Stimulated activated CD8-positive, alpha-beta memory T cell treated with anti-CD3 and anti-CD28 coated beads, Interleukin-15, amount 100 ng/mL, for 4 hours (primary cell): ENCODE measurements at places on chromosomes 2 and 18.

GRCh38 chr2:119283873-119284331 is 60.3 kb downstream of the STEAP3 start:
- DNase-seq: no peak

DNA sequence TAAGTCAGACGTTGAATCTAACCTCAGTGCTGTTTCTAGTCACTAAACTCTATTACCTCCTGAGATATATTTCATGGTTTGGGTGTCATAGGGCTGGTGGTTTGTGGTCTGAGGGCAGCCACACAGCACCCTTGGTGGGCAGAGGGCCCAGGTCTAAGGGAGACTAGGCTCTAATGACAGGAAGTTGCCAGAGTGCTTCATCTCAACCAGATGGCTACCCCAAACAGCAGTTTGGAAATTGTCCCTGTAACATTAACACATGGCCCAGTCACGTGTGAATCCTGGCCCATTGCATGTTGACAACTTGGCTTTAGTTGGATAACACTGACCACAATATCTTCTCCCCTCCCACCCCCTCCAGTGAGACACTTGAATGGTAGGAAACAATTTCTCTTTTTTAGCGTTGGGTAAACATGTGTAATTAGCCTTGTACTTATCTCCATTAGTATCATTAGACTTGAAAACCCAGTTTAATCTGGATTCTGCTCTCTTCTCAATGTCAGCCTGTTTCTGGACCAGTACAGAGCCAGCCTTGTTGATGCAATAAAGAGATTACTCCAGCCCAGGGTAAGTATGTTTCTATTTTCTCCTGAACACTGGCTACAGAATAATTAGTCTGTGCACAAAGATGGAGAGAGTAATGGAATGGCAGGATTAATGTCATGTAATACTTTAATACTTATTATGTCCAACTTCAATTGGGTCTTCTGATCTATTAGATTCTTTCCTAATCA is 187.8 kb upstream of the SIX3 start:
- DNase-seq: no peak

- DNase-seq: no peak
These were observed 911.5 kb upstream of the SOX11 start for GRCh38 chr2:4780679-4781078.

- DNase-seq: no peak
These were observed 54.0 kb upstream of the LINC00305 start for GRCh38 chr18:64202863-64203262.

DNA sequence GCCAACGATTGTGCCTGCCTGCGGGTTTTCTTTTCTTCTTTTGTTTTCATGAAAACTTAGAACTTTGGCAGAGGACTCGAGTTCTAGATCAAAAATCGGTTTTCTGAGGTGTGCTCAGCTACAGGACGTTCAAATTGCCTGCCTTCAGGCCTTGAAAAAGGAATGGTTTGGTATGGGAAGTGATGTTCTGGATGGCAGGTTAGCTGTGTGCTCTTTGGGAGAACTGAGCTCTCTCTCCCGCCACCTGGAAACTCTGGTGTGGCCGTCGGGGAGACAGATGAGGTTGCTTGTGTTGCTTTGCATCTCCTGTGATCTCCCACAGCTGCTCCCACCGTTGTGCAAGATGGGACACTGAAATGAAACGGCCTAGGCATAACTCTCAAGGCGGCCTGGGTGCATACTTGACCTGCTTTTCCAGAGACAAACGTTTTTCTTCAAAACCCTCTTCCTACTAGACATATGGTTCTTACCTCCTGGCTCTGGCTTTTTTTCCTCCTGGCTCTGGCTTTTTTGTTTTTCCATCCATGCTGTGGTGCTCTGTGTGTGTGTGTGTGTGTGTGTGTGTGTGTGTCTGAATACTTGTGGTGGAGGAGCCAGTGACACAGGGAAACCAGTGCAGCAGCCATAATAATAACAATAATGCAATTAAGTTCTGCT is 2.0 kb downstream of the FMNL2 start:
- DNase-seq: no peak

DNA sequence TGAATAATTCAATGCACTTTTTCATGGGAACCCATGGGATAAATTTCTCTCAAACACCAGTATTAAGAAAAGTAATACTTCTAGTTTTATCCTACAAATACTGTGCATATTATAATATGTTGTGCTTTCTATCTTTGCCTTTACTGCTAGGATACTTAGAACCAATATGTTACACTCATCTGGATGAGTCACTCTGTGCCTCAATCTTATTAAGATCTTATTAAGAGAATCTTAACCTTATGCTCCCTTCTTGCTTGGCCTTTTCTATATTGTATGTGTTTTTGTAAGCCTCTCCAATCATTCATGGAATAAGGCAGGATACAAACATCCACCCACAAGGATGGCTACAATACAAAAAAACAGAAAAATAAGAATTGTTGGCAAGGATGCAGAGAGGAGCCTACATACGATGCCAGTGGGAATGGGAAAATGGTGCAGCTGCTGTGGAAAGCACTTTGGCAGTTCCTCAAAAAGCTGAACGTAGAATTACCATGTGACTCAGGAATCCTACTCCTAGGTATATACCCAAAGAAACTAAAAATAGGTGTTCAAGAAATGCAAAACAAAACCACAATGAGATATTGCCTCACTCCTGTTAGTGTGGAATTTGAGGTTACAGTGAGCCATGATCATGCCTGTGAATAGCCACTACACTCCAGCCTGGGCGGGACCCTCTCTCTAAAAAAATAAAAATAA is 10.7 kb upstream of the TWSG1 start:
- no peak for DNase-seq

DNA sequence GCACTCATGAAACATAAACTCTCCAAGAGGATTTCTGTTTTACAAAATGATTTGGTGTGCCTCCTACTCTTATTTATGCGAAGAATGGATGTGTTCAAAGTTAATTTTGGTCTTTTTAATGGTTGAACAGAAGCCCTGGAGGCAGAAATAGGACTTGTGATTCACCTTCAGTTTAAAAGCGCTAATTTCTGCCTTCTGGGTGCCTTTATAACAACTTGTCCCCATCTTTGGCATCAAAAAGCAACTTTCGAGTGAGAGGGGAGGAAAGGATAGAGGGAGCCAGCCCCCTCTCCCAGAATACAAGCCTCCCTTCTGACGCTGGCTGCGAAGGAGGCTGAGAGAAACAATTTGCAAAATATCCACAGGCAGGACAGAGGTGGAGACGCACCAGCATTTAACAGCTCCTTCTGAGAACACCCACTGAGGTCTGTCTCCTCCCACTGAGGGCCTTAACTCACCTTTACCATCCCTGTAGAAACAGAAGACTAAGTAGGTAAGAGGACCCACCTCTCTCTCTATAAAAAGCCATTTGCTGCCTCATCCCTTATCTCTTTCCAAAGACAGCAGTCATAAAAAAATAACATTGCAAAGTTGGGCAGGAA is 24.3 kb upstream of the BCL11A start:
- no peak for DNase-seq

DNA sequence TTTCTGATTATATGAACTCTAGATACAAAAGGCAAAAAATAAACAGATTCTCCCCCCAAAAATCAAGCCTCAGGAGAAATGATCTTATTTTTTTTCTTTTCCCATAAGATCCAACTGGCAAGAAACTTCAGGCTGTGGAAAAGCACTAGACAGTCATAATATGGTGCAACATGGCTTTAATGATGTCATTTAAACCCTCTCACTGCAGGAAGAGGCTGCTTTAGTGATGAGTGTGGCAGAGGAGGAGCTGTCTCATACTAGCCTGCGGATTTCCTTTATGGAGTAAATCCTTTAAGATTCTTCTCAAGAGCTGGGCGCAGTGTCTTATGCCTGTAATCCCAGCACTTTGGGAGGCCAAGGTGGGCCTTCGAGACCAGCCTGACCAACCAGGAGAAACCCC is 83.3 kb upstream of the CD28 start:
- DNase-seq: no peak

GRCh38 chr2:216015722-216016464 is 2.5 kb upstream of the MREG start:
- no peak for DNase-seq

- no peak for DNase-seq
These were observed 7.9 kb downstream of the MAP3K2 start for GRCh38 chr2:127379712-127380355.

DNA sequence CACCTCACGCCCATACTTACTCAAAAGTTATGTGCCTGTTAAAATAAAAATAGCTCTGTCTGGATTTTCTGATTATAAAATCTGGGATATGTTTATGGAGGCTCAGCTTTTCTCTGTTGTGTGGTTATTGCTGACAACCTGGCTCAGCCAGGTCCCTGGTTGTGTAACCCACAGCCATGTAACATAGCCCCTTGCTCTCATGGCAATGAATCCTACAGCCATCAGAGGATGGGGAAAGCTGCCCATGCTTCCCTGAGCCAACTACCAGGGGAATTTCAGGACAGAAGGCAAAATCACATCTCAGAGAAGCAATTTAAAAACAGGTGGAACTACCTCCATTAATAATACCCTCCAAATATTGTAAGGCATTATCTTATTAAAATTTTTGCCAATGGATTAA is 29.7 kb downstream of the ST8SIA5 start:
- DNase-seq: no peak

DNA sequence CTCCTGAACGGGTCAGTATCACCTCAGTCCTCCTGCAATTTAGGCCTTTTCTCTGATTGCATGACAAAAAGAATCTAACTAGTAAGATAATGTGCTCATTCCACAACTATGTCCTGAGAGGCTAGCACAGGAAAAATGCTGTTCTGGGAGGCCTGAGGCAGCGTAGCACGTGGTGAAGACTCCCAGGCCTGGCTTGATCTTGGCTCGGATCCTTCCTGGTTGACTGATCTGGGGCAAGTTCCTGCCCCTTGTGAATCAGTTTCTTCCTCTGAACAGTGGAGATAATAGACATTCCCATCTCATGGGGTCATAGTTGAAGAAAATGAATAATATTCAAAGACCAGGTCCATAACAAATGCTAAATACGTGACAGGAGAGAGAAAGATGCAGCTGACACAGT is 12.3 kb downstream of the FBLN7 start:
- DNase-seq: no peak

- no peak for DNase-seq
These were observed 35.4 kb upstream of the PGAP1 start for GRCh38 chr2:196961889-196962288.

GRCh38 chr2:768451-768850 is 91.2 kb upstream of the TMEM18 start:
- DNase-seq: no peak

DNA sequence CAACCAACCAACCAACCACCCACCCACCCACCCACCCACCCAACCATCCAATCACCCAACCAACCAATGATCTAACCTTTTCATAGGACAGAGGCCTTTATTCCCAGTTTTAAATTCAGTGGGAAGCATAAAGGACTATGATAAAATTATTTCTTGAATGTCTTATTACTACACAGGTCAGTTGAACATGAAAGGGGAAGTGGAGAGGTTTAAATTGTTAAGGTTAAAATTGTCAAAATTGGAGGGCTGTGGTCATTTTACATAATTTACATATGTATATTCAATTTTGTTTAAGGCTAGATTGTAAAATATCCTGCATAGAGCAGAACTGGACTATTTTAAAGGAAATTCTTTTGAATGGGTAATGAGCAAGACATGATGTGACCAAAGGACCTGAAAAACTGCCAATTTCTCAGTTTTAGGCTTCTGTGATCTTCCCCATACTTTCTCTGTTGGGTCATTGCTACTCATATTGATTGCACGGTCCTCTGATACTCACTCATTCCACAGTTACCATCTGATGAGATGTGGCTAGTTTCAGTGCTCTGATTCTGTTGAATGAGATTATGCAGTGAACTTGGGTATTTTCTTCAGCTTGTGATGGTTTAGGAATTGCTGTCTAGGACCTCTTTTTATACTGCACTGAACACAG is 127.4 kb downstream of the PLCL1 start:
- DNase-seq: no peak

DNA sequence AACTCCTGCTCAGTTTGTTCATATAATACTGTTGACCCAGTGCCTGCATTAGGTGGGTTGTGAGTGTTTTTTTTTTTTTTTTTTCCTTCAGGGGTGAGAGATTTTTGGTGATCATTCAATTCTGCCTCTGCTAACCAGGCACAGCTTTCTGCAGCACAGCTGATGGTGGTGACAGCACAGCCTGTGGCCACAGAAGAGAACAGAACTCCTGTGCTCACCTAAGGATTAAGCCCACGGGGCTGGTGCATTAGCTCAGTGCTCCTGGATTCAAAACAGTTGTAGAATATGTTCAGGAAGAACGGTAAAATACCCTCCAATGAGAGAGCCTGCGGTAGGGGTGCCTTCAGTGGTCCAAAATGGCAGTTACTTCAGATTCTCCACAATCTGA is 42.0 kb downstream of the PKP4 start:
- no peak for DNase-seq

DNA sequence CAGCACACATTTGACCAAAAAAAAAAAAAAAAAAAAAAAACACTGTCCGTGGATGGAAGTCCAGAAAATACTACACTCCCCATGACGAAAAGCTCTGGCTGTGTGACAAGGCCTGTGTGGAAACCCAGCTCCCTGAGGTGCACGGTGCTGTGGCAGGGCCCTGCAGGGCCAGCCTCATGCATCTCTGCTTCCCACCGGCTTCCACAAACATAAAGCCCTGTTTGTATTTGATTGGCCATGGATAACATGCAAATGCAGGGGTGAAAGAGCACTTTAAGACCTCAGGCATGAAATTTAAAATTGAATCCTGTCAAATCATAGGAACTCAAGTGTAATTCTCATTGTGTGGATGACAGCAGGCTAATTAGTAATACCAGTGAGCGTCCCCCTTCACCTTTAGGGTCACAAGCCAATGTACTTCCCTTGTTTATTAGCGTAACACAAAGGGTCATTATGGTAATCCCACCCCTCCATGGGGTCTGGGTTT is 757.2 kb downstream of the GALR1 start:
- DNase-seq: no peak

DNA sequence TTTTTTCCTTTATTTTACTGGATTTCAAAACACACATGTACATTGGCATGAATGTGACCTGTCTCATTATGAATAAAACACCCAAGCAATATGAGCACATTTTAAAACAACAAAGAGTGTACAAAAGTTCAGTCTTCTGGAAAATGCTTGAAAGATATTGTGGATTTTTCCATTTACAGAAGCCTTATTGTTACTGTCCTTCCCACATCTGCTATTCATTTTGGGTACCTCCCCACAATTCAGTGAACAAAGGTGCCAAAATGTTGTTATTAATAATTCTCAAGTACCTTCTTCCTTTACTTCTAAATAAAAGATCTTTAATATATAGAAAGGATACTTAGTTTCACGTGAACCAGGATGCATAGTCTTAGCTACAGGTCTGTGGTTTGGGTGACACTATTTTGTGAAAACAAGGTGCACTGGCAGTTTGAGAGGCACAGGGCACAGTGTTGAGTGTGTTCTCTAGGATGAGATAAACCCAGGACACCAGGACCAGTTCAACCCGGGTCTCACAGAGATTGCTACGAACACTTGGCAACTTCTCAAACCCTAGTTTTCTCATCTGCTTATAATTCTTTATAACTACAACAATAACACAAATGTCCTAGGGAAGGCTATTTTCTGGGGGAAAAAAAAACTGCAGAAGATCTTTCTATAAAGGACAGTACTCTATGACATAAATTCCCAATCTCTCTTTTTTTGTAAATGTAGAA is 84.5 kb upstream of the GALNT5 start:
- no peak for DNase-seq
